GM12892 (cell line): ENCODE measurements at places on chromosomes 4 and X.

GRCh38 chr4:67939195-67939594 lies 24.1 kb downstream of the TMPRSS11A start:
- DNase-seq: no peak

- no peak for DNase-seq
Observed at GRCh38 chr4:123092586-123092985, 170.2 kb upstream of the NUDT6 start.

- no peak for DNase-seq
Observed at GRCh38 chr4:94126669-94127068, 81.0 kb upstream of the SMARCAD1 start.

DNA sequence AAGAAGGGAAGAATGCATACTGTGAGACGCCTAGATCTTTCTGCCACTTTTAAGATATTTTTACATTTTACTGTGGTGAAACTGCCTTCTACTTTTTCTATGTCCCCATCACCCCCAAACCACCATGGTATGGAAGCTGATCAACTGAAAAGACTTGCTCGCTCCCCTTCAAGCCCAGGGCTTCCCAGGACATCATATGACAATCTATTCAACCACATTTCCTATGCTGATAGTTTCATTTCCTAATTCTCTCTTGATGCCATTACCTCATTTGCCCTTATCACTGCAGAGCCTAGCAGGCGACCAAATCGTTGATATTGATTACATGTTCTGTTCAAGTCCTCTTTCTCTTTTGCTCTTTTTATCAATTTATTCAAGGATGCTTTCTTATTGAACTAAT lies 40.1 kb upstream of the KLHL34 start:
- no peak for DNase-seq

DNA sequence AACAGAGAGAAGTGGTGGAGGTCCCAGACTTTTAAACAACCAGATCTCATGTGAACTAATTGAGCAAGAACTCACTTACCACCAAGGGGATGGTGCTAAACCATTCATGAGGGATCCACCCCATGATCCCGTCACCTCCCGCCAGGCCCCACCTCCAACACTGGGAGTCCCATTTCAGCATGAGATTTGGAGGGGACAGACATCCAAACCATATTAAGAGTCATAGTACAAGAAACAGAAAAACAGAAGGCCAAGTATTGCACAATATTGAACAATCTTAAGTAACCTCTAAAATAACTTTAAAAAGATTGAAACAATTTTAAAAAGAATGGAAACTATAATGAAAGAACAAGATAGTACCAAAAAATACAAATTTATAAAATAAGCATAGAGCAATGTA lies 110.0 kb downstream of the CBR4 start:
- no peak for DNase-seq

GRCh38 chrX:6550999-6551398 lies 16.1 kb upstream of the VCX3A start:
- DNase-seq: no peak

DNA sequence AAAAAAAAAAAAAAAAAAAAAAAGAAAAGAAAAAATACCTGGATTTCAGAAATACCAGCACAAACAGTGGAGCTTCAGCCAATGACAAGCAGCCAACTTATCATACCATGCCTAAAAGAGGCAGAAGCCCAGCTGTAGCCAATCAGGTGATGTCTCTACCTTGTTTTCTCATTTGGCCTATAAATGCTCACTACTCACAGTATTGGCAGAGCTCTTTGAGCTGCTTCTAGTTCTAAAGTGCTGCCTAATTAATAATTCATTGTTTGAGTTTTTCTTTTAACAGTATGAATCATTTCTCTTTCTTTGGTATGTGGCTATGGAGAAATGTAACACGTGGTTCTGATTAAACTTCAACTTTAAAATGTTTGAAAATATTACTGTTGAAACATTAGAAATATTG lies 188.8 kb upstream of the TECRL start:
- DNase-seq: no peak

- DNase-seq: no peak
Observed at GRCh38 chr4:158299459-158300007, 89.2 kb downstream of the TMEM144 start.

DNA sequence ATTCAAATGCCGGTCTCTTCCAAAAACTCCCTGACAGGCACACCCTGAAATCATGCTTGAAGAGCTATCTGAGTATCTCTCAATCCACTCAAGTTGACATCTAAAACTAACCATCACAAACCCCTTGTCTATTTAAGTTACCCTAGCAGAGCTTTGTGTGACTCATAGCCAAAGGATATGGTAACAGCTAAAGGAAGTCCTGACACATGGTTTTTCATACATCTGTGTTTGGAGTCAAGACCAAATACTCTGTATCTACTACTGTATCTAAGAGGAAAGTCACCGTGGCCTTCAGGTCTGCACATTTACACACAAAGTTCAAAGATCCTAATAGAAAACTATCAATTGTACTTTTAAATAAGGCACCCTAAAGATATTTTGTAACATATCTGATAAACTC lies 239.6 kb upstream of the VCX start:
- DNase-seq: no peak

DNA sequence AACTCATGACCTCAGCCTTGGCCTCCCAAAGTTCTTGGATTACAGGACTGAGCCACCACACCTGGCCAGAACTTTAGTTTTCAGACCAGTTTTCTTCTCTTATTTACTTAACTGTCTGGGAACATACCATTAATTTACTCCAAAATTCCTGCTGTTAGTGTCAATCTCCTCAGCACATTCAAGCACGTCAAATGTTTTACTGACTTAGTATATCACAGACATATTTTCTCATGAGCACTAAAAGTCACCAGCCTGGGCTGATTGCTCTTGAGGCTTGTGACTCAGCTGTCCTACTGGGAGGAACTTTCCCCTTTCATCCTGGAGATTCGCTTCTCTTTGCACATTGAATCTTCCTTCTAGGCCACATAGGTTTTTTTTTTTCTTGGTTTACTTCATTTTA lies 109.6 kb downstream of the PCDH18 start:
- DNase-seq: no peak

- DNase-seq: no peak
Observed at GRCh38 chr4:106258145-106259045, 57.6 kb downstream of the TBCK start.
